Colonic mucosa (tissue), 4 donors: ENCODE measurements at places on chromosomes 2 and 18. TPM values are rescaled to one million over a fixed set of nuclear protein-coding genes. Genes with fewer than 3 reads are reported as not detected.

GRCh38 chr2:75562513-75562864 is 1.8 kb upstream of the EVA1A start:
- no peaks in the 10 kb centered on the region for H3K4me1 ChIP-seq
- no peak for DNase-seq
- peaks cover 4% of the 10 kb centered on the region for H3K27me3 ChIP-seq
- no peak overlapping the region for H3K4me3 ChIP-seq
- H3K36me3 ChIP-seq = no peaks in the 10 kb centered on the region

- no peaks in the 10 kb centered on the region for H3K4me1 ChIP-seq
- DNase-seq = no peak
- H3K4me3 ChIP-seq = no peak overlapping the region
- H3K36me3 ChIP-seq = no peaks in the 10 kb centered on the region
- no peaks in the 10 kb centered on the region for H3K27me3 ChIP-seq
- no peak overlapping the region for H3K27ac ChIP-seq
Observed at GRCh38 chr18:47519706-47520105, 268.2 kb upstream of the SKOR2 start.

DNA sequence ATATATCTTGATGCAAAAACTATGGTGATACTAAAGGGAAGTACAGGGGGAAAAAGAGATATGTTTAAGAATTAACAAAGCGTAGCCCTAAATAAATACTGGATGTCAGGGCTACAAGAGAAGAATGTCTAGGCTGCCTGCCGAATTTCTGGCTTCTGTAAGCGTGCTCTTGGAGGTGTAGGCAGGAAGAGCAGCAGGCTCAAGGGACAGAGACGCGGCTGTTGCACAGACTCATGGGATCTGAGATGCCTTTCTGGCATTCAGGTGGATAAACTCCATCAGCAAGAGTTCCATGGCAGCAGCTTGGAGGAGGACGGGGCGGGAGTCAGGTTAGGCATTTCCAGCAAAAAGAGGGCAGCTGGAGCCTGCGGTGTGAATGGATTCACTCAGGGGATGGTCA is 123.2 kb upstream of the TWIST2 start:
- no peak for DNase-seq
- H3K36me3 ChIP-seq = no peaks in the 10 kb centered on the region
- no peak overlapping the region for H3K4me3 ChIP-seq
- no peaks in the 10 kb centered on the region for H3K27me3 ChIP-seq
- H3K27ac ChIP-seq = no peak overlapping the region
- H3K4me1 ChIP-seq = no peaks in the 10 kb centered on the region

GRCh38 chr18:24065906-24066305 is 51.4 kb downstream of the TTC39C start:
- H3K27ac ChIP-seq = no peak overlapping the region
- no peak overlapping the region for H3K4me3 ChIP-seq
- no peaks in the 10 kb centered on the region for H3K27me3 ChIP-seq
- no peak for DNase-seq
- H3K4me1 ChIP-seq = no peaks in the 10 kb centered on the region
- H3K36me3 ChIP-seq = no peaks in the 10 kb centered on the region

DNA sequence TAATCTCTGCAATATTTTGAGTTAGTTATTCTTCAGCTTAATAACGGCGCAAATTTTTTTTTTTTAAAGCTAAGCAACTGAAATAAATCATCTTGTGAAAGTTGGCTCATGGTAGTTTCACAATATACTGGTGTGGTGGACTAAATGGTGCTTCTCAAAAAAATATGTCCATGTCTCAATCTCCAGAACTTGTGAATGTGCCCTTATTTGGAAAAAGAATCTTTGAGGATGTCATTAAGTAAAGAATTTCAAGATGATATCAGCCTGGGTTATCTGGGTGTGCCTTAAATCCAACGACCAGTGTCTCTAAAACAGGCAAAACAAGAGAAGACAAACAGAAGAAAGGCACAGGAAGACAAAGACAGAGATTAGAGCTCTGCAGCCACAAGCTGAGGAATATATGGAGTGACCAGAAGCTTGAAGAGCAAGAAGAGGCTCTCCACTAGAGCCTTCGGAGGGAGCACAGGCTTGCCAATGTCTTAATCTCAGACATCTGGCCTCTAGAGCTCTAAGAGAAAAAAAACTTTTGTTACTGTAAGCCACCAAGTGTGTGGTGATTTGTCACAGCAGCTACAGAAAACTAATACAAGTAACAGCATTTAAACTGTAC is 71.4 kb downstream of the HNMT start:
- no peak overlapping the region for H3K27ac ChIP-seq
- no peaks in the 10 kb centered on the region for H3K4me1 ChIP-seq
- H3K36me3 ChIP-seq = no peaks in the 10 kb centered on the region
- no peak overlapping the region for H3K4me3 ChIP-seq

DNA sequence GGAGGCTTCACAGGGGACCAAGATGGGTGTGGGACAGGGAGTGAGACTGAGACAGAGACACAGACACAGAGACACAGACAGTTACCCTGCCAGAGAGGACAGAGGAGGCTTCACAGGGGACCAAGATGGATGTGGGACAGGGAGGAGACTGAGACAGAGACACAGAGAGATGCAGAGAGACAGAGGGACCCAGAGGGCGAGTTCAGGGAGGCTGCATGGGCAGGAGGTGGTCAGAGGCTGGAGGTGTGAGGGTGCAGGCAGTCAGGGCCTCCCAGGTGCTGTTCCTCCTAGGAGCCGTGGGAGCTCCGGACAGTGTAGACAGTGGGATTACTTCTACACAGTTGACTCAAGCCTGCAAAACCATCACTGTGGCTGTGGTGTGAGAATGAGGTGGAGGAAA is 206.2 kb upstream of the PXDN start:
- H3K36me3 ChIP-seq = no peaks in the 10 kb centered on the region
- no peaks in the 10 kb centered on the region for H3K4me1 ChIP-seq
- H3K27ac ChIP-seq = no peak overlapping the region
- H3K4me3 ChIP-seq = no peak overlapping the region
- H3K27me3 ChIP-seq = no peaks in the 10 kb centered on the region

DNA sequence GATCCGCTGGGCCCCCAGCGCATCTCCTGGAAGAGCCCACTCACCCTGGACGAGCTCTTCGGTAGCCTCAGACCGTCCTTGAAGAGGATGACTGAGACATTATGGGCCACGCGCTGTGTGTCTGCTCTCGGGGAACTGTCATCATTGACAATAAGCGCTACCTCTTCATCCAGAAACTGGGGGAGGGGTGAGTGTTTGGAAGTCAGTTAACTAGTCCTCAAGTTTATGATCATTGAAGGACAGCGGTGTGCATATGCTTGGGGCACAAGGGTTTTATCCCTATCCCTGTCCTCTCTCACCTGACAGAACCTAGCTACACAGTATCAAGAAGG is 586 bp downstream of the STK16 start:
- H3K27ac ChIP-seq = peak overlapping the region; percentile 88
- DNase-seq = peak; percentile 46
- H3K36me3 ChIP-seq = no peaks in the 10 kb centered on the region
- no peaks in the 10 kb centered on the region for H3K27me3 ChIP-seq
- peak overlapping the region; percentile 73 for H3K4me3 ChIP-seq

CD8B2 gene
- total RNA-seq = not detected

PIEZO2 gene
- total RNA-seq = 0.79 TPM

GNLY gene
- 4.7 TPM for total RNA-seq
